ENCODE measurements at places on chromosomes 13 and 19.

DNA sequence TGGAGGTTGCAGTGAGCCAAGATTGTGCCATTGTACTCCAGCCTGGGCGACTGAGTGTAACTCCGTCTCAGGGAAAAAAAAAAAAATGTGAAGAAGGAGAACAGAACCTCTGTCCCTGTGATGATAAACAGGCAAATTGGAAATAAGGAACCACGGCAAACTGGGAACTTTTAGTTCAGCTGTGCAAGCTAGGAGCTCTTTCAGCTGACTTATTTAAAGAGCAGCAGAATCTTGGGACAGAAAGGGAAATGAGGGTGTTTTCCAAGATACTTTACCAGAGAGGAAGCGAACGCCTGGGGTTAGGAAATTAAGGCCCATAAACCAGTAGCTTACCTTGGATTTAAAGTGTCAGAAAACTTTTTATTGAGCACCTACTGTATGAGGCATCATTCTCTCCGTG, 3.0 kb upstream of the UPF1 start:
- no peak for DNase-seq

DNA sequence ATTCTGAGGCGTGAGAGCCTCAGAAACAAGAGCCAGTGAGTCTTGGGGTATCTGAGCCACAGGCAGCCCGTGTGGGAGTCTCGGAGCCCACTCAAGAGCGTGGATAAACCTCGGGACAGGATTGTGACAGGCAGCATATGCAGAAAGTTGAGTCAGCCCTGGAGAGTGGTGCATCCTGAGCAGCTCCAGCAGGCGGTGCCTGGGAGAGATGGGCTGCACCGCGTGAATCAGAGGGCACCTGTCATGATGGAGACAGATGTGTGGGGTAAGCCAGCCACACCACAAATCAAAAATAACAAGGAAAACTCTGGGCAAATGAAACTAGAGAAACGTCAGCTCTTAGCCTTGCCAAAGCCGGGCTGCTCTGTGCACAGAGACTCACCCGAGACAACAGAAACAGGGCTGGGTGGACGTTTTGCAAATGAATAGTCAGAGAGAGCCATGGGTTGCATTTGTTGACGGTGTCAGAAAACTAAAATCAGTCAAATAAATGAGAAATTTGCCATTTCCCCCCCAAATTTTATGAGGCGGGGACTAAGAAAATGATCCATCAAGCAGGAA, 30.0 kb upstream of the POP4 start:
- no peak for DNase-seq

GRCh38 chr13:23687614-23688013, 117.4 kb downstream of the TNFRSF19 start:
- DNase-seq, result no peak

GRCh38 chr13:96795670-96796069, 198.6 kb downstream of the OXGR1 start:
- DNase-seq, result no peak

DNA sequence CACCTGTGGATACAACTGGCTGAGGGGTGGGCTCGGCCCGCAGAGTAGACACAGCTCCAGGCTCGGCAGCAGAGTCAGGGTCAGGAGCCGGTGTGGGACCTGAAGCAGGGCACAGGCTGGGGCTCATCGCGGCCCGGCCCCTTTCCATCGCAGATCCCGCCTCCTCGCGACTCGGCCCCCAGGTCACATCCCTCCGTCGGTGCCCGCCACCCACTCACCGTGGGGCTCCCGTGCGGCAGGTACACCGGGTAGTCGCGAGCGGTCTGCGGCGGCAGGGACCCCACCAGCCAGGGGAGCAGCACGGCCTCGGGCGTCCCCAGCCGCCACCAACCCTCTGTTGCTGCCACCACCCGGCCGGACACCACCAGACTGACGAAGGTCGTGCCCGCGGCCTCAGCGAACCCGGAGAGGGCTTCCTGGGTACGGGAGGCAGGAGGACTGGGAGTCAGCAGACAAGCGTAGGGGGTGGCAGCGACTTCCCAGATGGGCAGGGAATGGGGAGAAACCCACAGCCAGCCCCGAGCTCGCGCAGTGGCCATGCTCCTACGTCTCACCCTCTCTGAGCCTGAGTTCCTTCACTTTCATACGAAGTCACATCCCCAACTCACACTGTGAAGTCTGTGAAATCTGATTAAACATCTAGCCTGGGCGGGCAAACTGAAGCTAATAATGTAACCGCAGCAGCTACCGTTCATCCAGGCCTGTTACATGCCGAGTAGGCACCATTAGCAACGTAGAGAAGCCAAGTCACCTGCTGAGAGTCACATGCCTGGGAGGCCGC, 3.7 kb downstream of the FUZ start:
- peak; percentile 39 for DNase-seq

- DNase-seq, result no peak
Measured at GRCh38 chr13:45206340-45206739, 5.5 kb upstream of the KCTD4 start.

DNA sequence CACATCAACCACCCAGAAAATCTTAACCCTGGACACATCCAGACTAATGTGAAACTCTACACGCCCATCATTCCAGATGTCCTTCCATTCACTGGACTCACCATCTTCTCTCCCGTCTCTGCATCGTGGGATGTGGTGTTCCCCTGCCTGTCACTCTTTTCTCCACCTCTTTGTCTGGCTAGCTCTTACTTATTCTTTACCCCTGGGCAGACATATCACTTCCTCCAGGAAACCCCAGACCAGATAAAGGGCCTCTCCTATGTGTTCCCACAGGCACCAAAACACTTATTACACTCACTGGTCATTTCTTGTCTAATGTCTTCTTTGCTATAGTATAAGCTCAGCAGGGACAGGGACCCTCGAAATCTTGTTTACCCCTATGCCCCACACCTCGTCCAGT, 109.3 kb upstream of the IPO5 start:
- no peak for DNase-seq

- no peak for DNase-seq
Measured at GRCh38 chr13:49521224-49521623, 25.5 kb downstream of the PHF11 start.

- no peak for DNase-seq
Measured at GRCh38 chr13:53298396-53298795, 269.8 kb downstream of the OLFM4 start.

DNA sequence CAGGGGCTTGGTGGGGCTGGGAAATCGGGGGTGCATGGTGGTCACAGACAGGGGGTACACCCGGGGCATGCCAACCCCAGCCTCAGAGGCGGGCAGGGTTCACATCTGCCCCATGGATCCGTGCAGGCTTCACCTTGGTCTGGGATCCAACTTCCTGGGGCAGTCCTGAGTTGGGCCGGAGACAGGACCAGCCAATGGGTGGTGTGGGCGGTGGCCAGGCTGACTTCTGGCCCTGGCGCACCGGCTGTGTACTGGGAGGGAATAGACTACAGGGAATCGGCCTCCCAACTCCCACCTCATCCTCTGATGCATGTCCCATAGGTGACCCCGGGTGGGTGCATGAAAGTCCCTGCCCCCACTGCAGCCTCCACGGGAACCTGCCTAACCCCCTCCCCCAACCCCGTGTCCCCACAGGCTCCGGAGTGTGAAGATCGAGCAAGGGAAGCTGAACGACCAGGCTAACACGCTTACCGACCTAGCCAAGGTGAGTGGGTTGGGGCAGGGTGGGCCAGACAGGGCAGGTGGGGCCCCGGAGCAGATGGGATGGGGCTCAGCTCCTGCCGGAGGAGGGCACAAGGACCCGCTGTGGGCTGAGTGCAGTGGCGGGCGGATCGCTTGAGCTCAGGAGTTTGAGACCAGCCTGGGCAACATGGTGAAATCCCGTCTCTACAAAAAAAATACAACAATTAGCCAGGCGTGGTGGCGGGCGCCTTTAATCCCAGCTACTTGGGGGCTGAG, 14.7 kb upstream of the ARRDC2 start:
- DNase-seq, result no peak

DNA sequence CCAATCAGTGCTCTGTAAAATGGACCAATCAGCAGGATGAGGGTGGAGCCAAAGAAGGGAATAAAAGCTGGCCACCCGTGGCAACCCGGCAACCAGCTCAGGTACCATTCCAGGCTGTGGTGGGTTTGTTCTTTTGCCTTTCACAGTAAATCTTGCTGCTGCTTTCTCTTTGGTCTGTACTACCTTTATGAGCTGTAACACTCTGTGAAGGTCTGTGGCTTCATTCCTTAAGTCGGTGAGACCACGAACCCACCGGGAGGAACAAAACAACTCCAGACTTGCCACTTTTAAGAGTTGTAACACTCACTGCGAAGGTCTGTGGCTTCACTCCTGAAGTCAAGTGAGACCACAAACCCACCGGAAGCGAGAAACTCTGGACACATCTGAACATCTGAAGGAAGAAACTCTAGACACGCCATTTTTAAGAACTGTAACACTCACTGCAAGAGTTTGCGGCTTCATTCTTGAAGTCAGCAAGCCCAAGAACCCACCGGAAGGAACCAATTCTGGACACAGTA, 16.5 kb upstream of the SPACA6 start:
- DNase-seq, result no peak

DNA sequence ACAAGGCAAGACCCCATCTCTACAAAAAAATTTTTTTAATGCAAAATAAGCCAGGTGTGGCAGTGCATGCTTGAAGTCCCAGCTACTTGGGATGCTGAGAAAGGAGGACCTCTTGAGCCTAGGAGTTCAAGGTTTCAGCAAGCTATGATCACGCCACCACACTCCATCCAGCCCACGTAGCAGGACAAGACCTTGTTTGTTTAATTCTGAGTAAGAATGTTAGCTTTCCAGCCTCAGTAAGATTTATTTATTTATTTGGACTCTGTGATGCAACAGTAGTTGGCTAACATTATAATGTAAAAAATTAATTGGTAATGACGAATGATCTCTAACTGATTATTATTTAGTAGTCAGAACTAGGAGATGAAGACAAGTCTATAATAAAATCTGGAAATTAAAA, 23.3 kb downstream of the N4BP2L2 start:
- DNase-seq, result no peak

DNA sequence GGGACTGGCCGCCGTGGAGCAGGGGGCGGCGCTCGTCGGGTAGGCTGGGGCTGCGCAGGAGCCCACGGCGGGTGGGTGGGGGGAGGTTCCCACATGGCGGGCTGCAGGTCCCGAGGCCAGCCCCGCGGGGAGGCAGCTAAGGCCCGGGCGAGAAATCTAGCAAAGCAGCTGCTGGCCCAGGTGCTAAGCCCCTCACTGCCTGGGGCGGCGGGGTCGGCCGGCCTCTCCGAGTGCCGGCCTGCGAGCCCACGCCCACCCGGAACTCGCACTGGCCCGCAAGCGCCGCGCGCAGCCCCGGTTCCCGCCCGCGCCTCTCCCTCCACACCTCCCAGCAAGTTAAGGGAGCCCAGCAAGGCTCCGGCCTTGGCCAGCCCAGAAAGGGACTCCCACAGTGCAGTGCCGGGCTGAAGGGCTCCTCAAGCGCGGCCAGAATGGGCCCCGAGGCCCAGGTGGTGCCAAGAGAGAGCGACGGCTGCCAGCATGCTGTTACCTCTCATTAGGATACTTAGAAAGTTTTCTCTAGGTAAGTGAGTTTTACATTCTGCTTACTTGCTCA, 1463.5 kb upstream of the MIR17HG start:
- DNase-seq, result no peak

- DNase-seq, result no peak
Measured at GRCh38 chr13:76868371-76868770, 17.8 kb downstream of the KCTD12 start.

- DNase-seq, result peak; percentile 76
Measured at GRCh38 chr19:47391510-47392223, 27.7 kb downstream of the MEIS3 start.

DNA sequence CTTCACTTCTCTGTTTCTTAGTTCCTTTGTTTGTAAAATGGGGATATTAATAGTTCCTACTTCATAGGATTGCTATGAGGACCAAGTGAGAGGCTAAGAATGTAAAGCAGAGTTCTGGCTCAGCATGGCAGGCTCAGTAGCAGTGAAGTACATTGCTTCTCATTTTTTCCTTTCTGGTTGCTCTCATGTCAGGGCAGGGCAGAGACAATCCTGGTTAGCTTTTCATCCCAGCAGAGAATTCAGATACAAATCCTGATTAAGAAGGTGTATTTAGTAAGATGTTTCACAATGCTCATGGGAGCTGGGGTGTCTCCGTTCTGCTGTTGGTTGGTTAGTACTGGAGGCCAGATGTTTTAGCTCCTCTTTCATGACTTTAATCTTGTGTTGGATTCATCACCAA, 42.9 kb downstream of the WASF3 start:
- no peak for DNase-seq

- no peak for DNase-seq
Measured at GRCh38 chr19:58394821-58395219, 636 bp upstream of the RNF225 start.

GRCh38 chr19:21454901-21455300, 50.5 kb upstream of the ZNF429 start:
- no peak for DNase-seq

GRCh38 chr19:10431943-10432735, 11.8 kb downstream of the PDE4A start:
- DNase-seq, result peak; percentile 61

- no peak for DNase-seq
Measured at GRCh38 chr13:98401934-98402333, 175.0 kb downstream of the STK24 start.

- DNase-seq, result peak; percentile 39
Measured at GRCh38 chr13:100875392-100876043, 200.9 kb upstream of the TMTC4 start.

- no peak for DNase-seq
Measured at GRCh38 chr13:110651726-110652230, 36.4 kb downstream of the NAXD start.

DNA sequence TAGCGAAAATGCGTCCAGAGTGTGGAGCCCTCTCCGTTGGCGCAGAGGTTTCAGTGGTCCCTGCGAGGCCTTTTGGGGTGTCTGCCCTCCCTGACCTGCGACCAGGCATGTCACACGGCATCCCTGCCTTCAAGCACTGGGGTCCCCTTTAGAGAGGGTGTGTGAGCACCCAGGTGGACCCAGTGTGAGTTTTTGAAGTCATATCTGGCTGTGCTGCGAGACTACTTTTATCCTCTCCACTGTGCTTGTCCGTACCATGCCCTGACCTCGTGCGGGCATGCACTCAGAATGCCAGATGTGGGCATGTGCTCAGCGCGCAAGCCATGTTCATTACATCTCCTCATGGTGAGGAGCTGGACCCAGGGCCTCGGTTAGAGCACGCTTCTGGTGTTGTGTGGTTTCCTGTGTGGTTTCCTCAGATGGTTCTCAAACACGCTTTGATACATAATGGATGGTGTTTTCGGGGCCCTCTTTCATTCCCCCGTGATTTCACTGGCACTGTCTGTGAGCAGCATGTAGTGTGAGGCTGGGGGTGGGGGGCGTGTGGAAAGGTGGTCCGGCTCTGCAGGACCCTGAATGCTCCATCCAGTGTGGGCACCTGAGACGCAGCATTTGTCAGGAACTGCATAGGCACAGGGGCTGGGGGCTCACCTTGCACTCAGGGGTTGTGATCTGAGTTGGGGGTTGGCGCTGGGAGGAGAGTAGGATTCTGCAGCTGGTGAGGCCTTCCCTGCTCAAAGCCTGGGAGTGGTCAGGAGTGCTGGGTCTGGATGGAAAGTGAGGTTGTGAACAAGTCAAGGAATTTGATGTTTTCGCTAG, 2.3 kb downstream of the TFDP1 start:
- DNase-seq, result no peak

DNA sequence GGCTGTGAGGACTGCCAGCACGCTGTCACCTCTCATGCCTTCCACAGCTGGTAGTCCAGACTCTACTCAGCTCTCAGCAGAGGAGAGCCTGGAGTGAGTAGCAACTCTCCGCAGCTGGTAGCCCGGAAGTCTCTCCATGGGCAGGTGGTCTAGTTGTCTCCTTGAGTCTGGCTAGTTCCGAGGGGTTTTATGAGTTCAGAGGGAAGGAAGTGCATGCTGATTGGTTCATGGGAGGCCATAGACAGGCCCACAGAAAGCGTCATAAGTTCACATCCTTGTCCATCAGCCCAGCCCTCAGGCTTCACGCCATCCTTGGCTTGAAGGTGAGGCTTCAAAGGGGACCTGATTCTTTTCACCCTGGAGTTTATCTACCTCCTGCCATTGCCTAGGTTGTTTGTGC, 2662.4 kb upstream of the PCDH20 start:
- DNase-seq, result no peak
